ENCODE measurements at places on chromosomes 12 and 14. TPM values are rescaled to one million over a fixed set of nuclear protein-coding genes. Genes with fewer than 3 reads are reported as not detected.

The IL22 gene
- total RNA-seq: not detected

DNA sequence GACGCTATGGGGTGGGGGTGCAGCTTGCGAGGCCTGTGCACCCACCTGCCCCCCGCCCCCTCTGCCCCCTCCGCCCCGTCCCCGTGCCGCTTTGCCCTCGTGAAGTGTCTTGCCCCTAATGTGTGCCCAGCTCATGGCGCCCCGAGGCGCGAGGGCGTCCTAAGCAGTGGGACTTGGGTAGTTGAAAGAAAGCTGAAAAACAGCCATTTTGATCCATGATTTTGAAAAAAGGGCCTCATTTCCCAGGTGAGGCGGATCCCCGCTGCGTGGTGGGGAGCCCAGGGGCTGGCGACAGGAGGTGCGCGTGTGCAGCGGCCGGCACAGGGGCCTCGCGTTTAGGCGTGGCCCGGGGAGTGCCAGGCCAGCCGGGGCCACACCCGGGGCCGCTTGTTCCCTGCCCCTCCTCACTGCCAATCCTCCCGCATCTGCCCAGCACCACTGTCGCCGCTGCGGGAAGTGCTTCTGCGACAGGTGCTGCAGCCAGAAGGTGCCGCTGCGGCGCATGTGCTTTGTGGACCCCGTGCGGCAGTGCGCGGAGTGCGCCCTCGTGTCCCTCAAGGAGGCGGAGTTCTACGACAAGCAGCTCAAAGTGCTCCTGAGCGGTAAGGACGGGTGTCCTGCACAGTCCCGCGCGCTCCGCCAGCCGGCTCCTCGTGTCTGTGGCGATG, 11.8 kb downstream of the ZFYVE21 start:
- no peak for DNase-seq

DNA sequence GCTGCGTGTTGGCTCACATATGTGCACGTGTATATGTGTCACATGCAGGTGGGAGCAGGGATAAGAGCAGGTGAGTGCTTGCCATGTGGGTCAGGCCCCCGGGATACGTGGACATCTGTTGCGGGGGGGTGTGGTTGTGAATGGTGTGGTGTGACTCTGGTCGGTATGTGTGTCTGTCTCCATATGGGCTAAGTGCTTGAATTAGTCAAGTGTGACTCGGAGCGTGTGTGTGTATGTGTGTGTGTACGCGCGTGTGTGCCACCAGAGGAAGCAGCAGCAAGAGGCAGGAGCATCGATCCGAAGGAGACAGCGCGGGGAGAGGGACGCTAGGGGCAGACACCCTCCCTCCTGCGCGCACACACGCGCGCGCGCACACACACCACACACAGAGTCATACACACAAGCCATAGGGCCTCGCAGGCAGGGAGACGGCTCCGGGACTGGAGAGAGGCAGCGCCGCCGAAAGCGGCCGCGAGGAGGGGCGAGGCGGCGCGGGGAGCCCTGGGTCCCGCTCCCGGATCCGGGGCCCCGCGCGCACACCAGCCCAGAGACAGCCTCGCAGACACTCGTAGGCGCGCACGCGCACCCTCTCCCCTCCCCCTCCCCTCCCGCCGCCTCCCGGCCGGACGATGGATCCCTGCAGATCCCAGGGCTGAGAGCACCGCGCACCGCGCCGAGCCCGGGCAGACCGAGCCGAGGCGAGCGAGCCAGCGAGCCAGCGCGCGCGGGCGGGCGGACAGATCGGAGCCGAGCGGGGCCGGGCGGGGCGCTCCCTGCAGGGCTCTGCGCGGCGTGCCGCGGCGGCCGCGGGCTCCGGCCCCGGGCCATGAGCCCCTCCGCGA, at the start of gene ASIC1:
TSS of gene ASIC1 (plus strand) at position 597 of the 842 bp plus-strand sequence. CDS start 1,171 bp downstream, outside the sequence.
- peak; percentile 57 for DNase-seq

- peak; percentile 83 for DNase-seq
Measured at GRCh38 chr12:12466157-12466556, 96.5 kb downstream of the DUSP16 start.

DNA sequence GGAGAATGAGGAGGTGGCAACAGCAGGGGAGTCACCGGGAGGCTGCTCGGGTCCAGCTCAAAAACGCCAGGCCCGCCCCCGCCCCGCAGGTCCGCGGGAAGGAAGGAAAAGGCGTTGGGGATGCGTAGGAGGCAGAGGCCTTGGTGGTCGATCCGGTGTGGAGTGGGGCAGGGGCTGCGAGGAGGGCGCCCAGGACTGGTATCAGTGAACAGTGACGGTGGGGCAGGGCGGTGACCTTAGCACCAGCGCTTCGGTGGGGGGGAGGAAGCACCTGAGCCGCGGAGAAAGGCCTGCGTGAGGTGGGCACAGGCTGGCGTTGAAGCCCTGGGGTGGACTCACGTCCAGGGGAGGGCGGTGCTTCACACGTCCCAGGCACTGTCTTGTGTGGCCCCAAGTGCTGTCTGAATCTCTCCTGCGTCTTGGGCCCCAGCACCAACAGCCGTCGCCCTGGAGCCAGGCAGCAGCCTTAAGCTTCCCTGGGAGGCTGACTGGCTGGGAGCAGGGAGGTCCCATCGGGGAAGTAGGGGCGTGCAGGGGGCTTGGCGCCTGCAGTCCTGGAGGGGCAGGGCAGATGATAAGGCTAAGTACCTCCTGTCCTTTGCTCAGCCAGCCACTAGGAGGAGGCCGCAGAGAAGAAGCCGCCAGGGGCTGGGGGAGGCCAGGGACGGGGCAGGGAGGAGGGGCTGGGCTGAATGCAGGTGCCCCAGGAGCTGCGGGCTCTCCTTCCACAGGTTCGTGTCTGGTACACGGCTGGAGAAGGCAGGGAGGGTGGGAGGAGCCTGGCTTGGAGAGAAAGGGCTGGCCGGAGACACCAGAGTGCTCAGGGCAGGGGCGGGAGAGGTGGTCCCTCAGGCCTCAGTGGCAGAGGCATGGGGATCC, 26.5 kb downstream of the ZBTB42 start:
- DNase-seq: peak; percentile 60

The AMN gene
- 2.6 TPM for total RNA-seq

DNA sequence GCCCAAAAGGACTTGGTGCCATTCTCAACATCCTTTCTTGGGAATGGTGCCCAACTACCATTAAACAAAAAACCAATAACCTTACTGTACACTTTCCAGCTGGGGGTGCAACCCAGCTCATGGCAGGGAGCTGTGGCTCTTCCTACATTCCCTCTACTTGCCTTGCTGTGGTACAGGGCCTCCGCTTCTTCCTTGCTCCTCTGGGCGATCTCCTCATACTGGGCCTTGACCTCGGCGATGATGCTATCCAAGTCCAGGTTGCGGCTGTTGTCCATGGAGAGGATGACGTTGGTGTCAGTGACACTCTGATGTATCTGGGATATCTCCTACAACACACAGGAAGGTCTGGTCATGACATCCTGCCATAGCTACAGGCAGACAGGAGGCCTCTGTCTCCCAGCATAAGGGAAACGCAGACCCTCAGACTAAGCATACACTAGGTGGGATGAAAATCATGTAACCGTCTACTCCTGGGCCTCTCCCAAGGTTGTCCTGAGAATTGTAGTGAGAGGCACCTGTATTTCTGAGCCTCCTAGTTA, 3.9 kb downstream of the KRT2 start:
- DNase-seq: no peak

- DNase-seq: no peak
Measured at GRCh38 chr14:54462048-54462447, 20.9 kb upstream of the CNIH1 start.

DNA sequence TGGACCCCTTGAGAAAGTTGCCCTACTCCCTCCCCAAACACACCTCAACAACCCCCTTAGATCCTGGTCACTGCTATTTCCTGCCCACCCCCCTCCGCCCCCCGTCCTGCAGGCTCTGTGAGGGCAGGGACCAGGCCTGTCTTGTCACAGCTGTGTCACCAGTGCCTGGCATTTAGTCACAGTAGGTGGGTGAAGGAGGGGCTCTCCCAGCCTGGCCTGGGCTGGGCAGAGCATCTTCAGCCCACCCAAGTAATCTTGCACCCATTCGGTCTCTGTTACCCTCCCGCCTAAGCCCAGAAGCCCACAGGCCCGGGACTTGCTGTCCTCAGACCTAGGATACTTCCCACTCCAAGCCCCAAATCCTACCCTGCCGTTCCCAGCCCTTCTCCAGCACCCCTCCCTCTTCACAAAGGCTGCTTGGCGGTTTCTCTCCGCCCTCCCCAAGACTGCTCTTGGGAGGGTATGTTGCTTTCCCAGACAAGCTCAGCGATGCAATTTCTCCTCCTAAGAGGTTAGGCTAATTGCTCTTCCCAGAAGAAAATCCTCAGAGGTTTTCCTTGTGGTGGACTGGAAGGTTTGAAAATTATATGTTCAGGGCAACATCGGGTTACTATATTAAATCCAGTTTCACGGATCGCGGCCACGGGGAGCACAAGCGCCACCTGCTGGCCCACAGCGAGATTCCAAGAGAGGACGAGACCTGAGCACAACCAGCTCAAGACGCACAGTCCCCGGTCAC, 50.8 kb upstream of the ZFP36L1 start:
- peak; percentile 86 for DNase-seq

Measured in CD4-positive, alpha-beta T cell (primary cell).